ENCODE measurements at places on chromosomes 2 and 18.

DNA sequence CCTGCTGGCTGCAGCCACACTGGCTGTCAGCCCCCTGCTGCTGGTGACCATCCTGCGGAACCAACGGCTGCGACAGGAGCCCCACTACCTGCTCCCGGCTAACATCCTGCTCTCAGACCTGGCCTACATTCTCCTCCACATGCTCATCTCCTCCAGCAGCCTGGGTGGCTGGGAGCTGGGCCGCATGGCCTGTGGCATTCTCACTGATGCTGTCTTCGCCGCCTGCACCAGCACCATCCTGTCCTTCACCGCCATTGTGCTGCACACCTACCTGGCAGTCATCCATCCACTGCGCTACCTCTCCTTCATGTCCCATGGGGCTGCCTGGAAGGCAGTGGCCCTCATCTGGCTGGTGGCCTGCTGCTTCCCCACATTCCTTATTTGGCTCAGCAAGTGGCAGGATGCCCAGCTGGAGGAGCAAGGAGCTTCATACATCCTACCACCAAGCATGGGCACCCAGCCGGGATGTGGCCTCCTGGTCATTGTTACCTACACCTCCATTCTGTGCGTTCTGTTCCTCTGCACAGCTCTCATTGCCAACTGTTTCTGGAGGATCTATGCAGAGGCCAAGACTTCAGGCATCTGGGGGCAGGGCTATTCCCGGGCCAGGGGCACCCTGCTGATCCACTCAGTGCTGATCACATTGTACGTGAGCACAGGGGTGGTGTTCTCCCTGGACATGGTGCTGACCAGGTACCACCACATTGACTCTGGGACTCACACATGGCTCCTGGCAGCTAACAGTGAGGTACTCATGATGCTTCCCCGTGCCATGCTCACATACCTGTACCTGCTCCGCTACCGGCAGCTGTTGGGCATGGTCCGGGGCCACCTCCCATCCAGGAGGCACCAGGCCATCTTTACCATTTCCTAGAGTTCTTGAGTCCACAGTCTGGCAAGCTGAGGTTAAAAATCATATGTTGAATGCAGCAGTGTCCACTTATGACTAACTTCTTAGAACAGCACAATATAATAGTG lies 741 bp downstream of the GPR148 start:
- no peak for DNase-seq

DNA sequence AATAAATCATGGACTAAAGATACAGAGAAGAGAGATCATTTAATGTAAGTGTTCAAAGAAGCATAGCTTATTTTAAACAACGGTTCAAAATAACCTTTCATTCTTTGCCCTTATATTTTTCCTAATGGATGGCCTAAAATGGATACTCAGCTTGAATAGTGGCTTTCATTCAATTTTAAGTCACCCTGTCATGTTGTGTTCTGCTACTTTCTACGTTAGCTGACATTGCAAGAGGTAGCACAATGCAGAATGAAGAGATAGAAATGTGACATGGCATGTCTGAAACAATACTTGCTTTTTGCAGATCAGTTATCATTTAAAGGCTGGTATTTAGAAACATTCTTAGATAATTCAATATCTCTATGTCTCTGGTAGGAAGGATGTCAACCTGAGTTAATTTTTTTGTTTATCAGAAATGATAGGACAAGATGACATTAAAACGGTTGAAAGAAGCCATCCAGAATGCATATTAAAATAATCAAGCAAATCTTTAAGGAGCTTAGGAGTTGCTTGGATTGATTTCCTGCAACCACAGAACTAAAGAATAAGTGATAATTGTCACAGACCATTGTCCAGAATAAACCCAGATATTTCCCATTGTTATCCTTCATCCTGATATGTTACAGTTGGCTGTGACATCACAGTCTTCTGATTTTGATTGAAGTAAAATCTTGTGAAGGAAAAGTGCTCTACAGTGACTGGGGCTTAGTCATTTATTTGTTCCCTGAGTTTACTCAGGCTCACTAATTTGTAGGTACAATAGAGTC lies 41.7 kb upstream of the CAVIN2 start:
- no peak for DNase-seq

DNA sequence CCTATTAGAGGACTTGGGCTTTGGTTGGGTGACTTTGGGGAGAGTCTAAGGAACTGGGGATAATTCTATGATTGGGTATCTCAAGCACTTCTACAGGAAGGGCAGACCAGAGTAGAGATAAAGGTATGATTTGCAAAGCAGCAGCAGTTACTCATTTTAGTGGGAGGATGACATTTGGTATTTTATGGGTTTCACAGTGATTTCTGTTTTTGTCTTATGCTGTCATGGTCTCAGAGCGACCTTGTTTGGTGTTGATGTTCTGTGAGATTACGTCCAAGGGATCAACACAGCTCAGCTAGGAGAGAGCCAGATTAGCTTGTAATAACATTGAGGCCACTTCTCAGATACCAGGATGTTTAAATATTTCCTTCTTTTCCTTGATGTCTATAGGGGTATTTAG lies 18.2 kb downstream of the TTR start:
- DNase-seq = no peak

DNA sequence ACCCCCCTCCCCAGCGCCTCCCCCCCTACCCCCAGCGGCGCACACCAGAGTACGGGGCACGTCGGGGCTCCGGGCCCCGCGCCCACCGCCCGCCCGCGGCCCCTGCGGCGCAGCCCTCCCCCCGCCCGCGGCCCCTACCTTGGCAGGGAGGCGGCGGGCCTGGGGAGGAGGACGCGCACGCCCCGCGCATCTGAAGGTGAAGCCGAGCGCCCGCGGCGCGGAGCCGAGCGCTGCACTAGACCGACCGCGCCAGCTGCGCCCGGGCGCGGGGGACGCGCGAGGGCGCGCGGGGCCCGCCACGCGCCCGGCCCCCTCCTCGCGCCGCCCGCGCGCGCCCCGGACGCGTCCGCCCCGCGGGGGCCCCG lies at the start of gene ZNF516:
Gene ZNF516 (minus strand): TSS at position 237 of the 365 bp plus-strand sequence. CDS start 52,188 bp downstream, outside the sequence.
- no peak for DNase-seq

GRCh38 chr2:228103379-228103778 lies 78.1 kb downstream of the SPHKAP start:
- DNase-seq = no peak

- no peak for DNase-seq
Observed at GRCh38 chr18:62715436-62715758, at the start of gene PHLPP1. PHLPP1 (plus strand) TSS chr18:62715541; CDS start chr18:62715684, 143 bp downstream.

All from activated CD4-positive, alpha-beta T cell treated with anti-CD3 and anti-CD28 coated beads for 24 hours (primary cell).